Activated CD4-positive, CD25-positive, alpha-beta regulatory T cell treated with anti-CD3 and anti-CD28 coated beads, Interleukin-2, amount 50 U/mL, for 24 hours (primary cell): ENCODE measurements at places on chromosomes 7 and 10.

DNA sequence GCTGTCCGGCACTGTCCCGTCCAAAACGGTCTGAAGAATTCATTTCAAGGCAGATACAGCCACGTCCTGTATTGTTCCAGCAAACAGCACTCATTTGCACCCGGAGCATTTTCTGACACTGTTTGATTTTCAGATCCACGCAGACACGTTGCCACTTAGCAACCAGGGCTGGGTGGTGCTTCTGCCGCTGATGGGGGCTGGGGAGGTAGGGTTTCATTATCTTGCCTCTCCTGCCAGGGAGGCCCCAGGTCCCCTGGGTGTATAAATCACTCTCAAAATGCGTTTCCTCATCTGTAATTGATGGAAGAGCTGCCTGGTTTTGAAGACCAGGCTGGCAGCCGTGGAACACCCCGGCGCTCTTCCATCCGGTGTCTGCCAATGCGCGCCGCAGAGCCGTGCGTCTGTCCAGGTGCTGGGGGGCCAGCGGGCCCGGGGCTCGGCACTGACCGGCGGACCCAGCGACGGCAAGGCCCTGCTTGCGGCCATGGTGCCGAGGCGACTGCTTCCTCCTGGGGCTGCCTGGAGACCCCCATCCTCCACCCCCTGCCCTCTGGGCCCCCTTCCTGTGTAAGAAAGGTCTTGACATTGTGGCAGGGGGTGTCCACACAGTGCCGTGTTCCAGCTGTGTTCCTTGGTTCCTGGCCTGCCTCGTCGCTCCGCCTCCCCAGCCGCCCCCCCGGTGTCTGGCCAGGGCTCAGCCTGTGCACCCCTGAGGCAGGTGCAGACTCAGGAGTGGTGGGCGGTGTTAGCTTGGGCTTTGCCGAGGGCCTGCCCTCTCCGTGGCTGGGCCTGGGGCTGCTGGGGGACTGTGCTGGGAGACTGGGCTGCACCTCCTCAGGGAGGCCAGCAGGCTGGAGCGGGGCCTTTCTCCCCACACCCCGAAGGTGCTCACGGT, 16.6 kb downstream of the ADGRA1 start:
- ATAC-seq, result no peak

- no peak for ATAC-seq
Measured at GRCh38 chr10:23643111-23643780, 204.4 kb downstream of the OTUD1 start.

DNA sequence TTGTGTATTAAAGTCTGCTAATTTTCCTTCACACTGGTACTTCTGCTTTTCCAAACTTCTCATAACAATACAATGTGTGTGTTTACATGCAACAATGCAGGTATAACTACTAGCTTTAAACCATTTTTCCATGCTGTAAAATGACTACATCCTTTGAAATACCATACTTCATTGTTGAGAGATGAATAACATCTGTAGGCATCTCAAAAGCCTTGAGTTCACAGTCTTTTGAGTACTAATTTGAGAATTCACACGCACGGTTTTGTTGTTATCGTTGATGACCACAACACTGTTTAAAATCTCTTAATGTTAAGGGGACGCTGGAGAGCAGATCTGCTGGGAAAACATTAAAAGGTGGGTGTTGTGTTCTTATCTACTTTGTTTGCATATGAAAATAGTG, 37.4 kb downstream of the SEMA3A start:
- no peak for ATAC-seq

DNA sequence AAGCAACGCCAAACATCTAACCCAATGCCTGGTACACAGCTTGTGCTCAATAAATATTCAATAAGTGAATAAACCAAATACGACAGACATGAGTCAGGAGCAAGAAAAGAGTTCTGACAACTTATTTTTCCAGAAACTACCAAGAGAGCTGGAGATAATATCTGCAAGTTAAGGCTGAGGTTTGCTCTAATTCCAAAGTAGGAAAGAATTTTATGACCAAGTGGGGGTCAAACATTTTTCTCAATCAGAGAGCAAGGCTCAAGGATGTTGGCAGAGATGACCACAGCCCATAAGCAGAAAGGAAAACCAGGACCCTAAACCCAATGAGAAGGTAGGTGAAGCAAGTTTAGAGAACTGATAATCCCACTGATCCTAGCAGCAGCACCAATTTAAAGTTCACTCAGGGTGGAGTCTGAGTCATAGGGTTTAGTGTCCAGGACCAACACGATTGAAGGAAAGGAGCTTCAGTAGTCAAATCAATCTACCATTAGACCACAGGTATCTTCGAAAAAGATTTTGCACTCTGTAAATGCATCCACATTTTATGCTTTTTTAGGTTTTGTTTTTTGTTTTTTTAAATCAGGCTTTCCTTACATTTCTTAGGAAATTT, 49.3 kb upstream of the KCNIP2 start:
- ATAC-seq, result no peak

- no peak for ATAC-seq
Measured at GRCh38 chr7:67843001-67843565, 846.5 kb downstream of the TYW1 start.

GRCh38 chr10:62964026-62964425, 147.9 kb upstream of the EGR2 start:
- no peak for ATAC-seq

- ATAC-seq, result no peak
Measured at GRCh38 chr7:91079487-91079886, 184.7 kb upstream of the FZD1 start.

GRCh38 chr10:11866199-11866925, 43.2 kb downstream of the PROSER2 start:
- no peak for ATAC-seq

DNA sequence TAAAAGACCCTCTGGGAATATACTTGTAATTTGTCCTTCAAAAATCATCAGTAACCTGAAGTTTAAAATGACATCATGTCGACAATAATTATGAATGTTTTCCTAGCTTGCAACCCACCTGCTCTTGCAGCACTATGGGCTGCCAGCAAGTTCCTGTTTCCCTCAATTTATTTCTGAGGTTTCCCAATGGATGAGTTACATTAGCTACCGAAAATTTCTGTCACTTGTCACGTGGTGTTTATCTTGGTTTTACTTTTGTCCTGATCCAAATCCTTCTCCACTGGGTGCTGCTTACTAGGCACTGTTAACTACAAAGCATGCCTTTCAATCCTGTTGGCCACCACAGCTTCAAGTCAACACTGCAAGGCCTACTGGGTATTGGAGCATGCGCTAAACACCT, 31.5 kb downstream of the GIMAP8 start:
- no peak for ATAC-seq

GRCh38 chr7:130721486-130722277, 12.3 kb downstream of the KLF14 start:
- ATAC-seq, result no peak

- ATAC-seq, result no peak
Measured at GRCh38 chr10:23614483-23614882, 175.6 kb downstream of the OTUD1 start.

DNA sequence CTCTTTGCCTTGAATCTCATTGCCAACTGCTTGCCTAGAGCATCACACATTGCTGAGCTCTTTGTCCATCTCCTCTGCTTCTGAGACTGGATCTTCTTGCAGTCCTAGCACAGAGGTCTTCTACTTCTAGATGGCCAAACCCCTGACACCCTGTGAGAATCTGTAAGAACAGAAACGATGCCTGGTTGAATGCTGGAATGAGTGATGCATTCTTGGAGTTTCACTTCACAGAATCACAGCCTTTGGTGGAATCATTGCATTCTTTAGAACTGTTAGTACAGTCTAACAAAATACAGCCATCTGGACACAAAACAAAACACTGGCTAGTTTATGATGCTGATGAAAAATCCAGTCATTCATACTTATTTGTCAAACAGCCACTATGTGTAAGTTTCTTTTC, 141.7 kb upstream of the ITGB1 start:
- peak; percentile 40 for ATAC-seq

DNA sequence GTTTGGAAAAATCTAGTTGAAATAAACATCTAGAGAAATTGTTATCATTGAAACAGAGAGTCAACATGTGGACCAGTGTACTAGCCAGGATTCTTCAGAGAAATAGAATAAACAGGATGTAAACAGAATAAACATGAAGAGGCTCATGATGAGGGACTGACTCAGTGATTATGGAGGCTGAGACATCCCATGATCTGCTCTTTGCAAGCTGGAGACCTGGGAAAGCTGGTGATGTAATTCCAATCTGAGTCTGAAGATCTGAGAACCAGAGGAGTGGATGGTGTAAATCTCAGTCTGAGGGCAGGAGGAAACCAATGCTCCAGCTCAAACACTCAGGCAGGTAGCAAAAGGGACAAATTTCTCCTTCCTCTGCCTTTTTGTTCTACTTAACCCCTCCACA, 62.9 kb upstream of the FAM180A start:
- no peak for ATAC-seq

- ATAC-seq, result no peak
Measured at GRCh38 chr10:10591715-10592341, 425.8 kb upstream of the CELF2 start.

- no peak for ATAC-seq
Measured at GRCh38 chr10:73408061-73408460, 5.8 kb downstream of the ANXA7 start.

DNA sequence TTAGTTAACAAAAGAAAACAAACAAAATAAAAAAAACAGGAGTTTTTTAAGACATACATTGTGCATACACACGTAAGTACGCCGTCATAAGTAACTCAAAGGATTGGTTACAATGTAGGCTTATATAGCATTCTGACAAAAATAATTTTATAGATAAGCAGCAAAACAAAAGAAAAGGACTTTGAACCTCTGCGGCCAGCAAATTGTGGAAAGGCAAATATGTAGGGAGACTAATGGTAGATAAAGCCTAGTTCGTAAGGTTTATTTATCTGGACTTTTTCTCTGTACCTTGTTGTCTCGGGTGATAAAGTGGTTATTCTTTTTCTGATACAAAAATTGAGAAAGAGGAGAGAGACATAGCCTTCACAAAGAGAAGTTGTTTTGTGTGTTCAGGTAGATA, 891.9 kb downstream of the CNTNAP2 start:
- no peak for ATAC-seq

GRCh38 chr7:16494551-16494950, 29.0 kb upstream of the SOSTDC1 start:
- ATAC-seq, result no peak

- no peak for ATAC-seq
Measured at GRCh38 chr7:50766106-50766848, 16.4 kb downstream of the GRB10 start.

DNA sequence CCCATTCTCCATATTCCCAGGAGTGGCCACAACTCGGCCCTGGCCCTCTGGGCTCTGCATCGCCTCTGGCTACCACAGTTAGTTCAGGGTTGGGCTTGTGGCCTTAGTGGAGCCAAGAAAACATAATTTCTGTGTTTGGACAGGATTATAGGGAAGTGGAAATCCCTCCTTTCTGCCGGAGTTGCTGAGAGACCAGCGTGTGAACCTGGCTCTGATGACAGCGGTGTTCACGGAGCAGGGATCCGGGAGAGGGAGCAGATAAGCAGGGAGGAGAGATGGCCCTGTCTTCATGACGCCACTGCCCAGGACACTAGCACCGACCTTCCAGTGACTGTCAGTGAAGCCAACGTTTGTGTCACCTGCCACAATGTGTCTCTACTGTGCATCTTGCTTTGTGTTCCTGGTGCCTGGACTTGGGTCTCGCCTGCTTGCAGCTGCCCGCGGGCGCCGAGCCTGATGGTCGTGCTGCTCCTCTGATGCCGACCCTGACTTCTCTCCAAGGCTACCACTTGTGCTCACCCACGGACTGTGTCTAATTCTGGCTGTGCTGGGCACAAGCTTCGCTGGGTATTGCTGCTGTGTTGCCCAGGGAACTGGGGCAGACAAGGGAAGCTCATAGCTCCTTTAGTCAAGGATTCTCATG, 67.0 kb upstream of the VIPR2 start:
- no peak for ATAC-seq

DNA sequence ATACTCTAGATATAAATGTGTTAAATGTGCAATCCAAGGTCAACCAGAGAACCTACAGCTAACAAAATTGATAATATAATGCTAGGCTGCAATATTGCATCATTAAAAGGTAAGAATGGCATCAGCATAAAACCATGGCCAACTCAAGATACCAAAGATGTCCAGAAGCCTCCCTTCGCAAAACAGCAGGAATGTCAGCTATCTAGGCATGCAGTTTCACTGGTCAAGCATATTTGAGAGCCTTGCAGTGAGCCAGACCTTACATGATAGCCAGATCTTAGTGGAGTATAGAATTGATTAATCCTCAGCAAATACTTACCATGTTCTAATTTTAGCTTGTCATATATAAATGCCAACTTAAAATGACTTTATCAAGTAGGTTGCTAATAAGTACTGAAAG, 138.8 kb downstream of the ZEB1 start:
- peak; percentile 41 for ATAC-seq

- no peak for ATAC-seq
Measured at GRCh38 chr7:128197989-128198580, 43.0 kb upstream of the LEP start.

DNA sequence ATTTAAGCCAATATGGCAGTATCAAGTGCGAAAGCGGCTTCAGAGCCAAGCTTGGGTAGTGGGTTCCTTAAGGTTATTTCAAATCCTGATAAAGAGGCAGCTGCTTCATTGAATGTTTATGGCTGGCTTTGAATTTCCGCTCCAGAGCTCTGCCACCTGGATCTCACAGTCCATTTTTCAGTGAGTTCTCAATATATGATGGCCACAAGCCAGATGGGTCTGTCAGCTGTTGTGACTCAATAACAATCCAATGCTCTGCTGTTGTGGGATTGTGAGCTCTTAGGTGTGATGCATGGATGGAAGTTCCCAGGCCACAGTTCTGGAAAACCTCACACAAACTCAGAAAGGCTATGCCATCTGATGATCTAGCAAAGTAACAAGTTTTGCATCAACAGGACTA, 743.8 kb upstream of the LRRN3 start:
- no peak for ATAC-seq

DNA sequence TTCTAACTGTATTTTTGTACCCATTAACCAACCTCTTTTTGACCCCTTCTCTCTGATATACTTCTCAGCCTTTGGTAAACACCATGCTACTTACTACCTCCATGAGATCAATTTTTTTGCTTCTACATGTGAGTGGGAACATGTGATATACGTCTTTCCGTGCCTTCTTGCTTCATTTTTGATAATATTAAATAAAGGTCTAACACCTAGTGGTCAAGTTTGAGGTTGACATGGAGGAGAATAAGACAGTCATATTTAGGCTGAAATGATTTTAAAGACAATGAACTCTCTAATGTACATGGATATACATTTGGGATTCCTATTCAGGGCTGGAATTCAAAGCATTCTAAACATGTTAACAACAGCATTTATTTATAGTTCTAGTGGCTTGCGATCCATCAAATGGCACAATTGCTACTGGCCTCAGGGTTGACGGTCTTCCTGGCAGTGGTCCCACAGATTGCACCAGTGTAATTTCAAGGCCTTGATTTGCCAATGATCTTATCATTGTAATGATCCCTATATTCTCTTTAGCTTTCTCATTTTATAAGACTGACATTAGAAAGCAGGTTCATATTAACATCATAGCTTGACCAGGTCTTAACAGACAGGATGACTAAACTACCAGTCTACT, 315.9 kb upstream of the ETV1 start:
- ATAC-seq, result no peak

DNA sequence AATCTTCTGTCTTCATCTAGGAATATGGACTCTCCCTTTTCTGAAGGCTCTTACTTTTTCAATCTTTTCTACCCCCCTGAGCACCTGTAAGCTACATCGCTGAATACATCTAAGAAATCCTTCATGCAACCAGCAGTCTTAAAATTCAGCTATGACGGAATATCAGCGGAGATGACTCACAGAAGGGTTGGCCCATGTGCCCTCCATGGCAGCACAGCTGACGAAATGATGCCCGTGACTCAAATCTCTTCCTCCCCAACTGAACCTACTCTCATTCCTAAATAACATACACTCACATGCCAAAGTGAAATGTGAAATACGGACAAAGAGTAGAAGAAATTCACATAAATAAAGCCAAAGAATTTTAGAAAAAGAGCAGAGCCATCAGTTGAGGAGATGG, 30.3 kb upstream of the NCAPG2 start:
- ATAC-seq, result no peak
